ENCODE measurements at places on chromosomes 12 and 14. TPM values are rescaled to one million over a fixed set of nuclear protein-coding genes. Genes with fewer than 3 reads are reported as not detected.

DNA sequence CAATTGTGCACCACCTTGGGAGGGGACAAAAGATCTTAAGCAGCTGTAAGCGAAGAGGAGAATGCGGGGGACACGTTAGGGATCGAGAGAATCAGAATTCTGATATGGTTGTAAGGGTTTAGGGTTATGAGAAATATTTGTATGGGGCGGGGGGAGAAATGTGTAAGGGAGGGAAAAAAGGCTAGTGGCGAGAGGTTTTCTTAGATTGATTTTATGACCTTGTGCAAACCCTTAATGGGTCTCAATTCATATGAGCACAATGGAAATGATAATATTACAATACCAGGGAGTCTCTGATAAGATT, 396 bp downstream of the NDUFA9 start:
- DNase-seq: no peak

DNA sequence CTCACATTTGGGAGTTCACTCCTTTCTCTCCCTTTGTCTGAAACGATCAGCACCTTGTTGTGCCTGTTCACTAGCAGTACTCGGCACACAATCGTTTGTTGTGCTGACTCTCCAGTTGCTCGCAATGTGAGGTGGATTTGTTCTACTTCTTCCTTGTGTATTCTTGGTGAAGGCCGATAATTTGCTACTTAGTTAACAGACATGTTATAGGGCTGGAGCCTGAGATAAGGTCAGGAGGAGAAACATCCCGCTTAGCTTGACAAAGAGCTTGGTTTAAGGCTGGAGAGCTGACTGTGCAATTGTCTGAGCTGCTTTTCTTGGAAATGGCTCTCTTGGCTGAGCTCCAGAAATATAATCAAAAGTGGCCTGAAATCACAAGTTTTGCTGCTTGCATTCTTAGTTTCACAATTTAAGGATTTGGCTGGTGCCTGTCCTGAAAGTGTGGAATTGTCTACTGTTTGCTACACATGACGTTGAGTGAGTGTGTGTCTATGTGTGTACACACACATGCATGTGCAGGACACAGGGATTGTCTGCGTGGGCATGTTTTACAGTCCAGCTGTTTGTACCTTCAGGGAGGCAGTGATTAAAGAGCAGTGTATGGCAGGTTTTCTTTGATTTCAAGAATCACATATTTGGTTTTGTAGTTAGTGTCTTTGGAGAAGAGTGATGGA, 77.7 kb downstream of the ARF6 start:
- no peak for DNase-seq

GRCh38 chr14:65981192-65981843, 504.9 kb upstream of the CCDC196 start:
- DNase-seq: no peak

DNA sequence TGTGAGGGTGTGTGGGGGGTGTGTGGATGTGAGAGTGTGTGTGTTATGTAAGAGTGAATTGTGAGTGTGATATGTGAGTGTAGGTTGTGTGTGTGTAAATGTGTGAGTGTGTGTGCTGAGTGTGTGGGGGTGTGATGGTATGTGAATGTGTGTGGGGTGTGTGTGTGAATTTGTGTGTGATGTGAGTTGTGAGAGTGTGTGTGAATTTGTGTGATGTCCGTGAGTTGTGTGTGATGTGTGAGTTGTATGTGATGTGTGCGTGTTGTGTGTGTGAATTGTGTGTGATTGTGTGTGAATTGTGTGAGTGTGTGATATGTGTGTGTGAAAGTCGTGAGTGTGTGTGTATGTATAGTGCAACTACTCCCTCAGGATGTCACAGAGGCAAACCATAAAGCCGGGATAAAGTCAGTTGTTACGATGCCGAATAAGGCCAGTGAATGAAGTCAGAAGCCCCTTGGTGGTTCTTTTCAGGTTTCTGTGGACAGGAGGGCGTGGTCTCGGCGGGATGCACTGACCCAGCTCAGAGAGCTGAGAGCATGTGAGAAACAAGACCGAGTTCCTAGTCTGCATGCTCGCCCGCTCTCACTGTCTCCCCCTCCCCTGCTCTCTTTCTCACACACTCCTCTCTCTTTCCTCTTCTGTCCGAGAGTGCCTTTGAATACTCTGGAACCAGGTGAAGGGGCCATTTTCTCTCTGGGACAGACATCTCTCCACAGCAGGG, 71.8 kb upstream of the MAX start:
- no peak for DNase-seq

GRCh38 chr14:22423958-22424357, 165.1 kb downstream of the DAD1 start:
- no peak for DNase-seq

Gene NANOG
- total RNA-seq: not detected

Gene CEP170B
- total RNA-seq: 0.59 TPM

Gene CISTR
- not detected for total RNA-seq

Measured in B cell (primary cell).